ENCODE measurements at places on chromosomes 4 and X.

DNA sequence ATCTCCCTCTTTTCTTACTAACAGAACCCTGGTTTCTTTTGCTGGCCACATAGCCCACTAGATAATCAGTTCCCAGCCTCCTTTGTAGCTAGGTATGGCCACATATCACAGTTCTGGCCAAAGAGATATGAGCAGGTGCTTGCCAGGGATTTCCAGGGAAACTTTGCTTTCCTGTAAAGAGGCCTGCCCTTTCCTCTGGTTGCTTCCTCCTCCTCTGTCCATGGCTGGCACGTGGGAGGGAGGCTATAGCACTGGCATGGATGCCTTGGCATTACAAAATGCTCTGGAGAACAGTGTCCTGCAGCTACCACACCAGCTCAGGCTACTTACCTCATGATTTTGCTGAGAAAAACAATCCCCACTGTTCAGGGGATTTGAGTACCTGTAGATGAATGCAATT is 27.5 kb downstream of the RAB33B start:
- DNase-seq = no peak

DNA sequence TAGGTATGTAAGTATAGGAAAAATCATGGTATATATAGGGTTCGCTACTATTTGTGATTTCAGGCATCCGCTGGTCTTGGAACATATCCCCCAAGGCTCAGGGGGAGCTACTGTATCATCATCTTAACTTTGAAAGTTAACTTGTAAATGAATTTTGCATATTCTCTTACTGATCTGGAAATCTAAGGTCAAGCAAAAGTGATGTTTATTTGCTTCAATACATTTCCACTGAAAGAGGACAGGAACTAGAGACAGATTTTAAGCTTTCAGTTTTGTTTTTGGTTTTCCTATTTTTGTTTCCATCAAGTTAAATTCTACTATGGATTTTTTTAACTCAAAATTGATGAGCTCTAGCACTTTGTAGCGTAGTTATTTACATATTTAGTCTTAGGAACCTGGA is 56.2 kb downstream of the NAF1 start:
- DNase-seq = no peak

DNA sequence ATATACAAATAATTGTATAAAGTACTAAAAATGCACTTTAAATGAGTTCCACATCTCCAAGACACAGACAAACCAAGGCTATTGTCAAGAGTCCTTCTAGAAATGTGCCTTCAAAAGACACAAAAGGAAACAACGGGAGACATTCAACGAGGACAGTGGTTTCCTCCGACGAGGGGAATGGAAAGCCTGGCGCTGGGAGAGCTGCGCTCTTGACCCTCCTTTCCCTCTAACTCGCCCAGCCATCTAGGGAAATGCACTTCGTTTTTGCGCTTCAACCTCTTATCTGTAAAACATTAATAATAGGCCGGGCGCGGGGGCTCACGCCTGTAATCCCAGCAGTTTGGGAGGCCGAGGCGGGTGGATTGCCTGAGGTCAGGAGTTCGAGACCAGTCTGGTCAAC is 37.0 kb downstream of the ZFP42 start:
- no peak for DNase-seq

DNA sequence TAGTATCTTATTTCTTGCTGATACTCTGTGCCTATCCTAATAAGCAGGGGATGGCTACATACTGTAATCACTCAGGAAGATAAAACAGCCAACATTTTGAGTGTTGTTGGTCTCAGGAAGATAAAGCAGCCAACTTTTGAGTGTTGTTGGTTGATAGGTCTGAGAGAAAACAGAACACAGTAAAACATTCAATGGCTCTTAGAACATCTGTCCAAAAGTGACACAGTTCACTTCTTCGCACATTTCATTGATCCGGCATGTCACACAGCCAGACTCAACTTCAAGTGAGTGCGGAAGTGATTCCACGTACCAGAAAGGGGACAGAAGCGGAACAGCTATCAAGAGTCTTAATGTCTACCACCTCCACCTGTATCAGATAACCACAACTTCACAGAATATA is 87.3 kb upstream of the DMD start:
- no peak for DNase-seq

DNA sequence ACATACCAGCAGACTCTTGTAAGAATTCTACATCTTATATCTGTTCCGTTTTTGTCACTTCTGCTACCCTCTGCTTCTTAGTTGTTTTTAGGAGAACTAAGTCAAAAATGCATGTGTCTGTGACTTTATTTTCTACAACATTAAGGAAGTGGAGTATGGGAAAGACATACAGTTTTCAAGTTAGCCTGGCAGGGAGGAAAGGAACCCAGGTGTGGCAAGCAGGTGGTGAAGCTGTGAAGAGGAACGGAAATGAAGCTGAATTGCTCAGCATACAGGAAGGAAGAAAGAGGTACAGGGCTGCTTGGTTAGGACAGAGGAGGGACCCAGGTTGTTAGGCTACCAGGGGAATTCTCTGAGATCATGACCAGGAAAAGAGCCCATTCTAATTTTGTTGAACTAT is 9.4 kb downstream of the GPRIN3 start:
- DNase-seq = no peak

DNA sequence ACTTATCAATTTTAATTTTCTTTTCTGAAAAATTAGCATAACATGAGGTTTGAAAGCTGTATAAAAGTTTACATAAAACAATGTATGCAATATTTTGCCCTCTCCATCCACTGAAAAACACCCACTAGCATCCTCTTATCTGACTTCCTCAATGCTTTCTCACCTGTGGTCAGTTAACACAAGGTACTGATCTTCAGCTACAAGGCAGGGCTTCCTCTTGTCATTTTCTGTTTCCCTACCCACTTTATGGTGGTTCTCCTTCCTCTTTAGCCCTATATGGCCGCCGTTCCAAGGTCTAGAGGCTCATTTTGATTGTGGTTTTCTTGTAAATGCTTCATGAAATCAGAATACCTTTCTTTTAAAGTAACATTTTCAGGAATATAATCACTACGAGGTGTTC is 618.6 kb upstream of the CPEB2 start:
- no peak for DNase-seq

- no peak for DNase-seq
These were observed 52.7 kb downstream of the NPY1R start for GRCh38 chr4:163279713-163280112.

DNA sequence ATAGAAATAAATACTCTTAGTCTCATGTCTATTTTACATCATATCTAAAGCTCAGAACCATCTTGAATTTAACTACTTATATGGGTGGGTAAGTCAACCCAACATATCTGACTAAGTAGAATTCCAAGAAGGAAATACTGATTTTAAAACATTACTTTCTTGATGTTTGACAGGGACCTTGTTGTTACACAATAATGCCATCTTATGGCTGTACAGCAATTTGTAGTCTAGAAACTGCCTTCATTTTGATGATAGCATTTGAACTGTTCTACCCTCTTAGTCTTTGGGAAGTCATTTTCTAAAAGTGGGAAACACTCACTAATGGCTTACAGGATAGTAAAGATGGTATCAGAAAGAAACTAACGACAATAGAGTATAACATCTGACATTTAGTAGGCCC is 929.5 kb downstream of the DMD start:
- no peak for DNase-seq

Data from stimulated activated CD4-positive, alpha-beta T cell treated with anti-CD3 and anti-CD28 coated beads, Interleukin-12 subunit alpha, Interleukin-12 subunit beta, amount 100 ng/mL, for 24 hours (primary cell).